ENCODE measurements at places on chromosomes 4 and X.

DNA sequence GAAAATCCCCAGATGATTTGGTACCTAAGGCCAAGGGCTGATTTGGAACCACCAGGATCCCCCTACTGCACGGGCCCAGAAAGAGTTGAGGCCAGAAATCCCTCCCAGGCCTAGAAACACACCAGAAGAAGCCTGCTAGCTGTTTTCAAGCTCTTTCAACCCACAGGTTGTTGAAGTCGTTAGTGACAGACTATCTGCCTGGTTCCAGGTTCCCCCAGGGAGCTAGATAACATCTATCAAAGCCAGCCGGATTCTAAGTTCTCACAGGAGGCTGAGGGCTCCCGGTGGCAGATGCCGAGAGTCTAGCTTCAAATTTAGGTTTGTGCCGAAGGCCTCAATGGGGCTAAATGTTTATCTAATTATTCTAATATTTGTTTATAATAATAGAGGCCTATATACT is 132.0 kb upstream of the ATP6AP2 start:
- DNase-seq, result no peak

GRCh38 chr4:75135068-75135825 is 202.3 kb downstream of the PARM1 start:
- DNase-seq, result no peak

GRCh38 chr4:165583341-165583740 is 204.5 kb downstream of the CPE start:
- no peak for DNase-seq

- no peak for DNase-seq
These were observed 499.9 kb upstream of the AADAT start for GRCh38 chr4:170589597-170590191.

- DNase-seq, result no peak
These were observed 62.2 kb upstream of the PRPS1 start for GRCh38 chrX:107565931-107566603.

GRCh38 chr4:147244786-147245185 is 236.1 kb upstream of the EDNRA start:
- no peak for DNase-seq

DNA sequence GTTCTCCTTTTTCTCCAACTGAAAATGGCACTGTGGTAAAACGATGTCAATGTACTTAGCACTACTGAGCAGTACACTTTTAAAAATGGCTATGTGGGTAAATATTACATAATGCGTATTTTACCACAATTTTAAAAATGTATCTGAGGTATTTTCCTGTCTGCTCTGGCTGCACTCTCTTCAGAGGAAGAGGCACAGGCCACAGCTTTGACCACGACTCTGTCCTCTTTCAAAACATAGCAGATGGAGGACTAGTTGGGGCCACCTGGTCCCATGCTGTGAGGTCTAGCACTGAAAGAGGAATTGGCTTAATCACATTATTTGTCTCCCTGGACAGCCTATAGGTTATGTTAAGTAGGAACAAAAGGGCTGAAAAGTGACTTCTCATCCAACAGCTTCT is 5.2 kb downstream of the KCNE5 start:
- no peak for DNase-seq

GRCh38 chr4:25863347-25863784 is 578 bp upstream of the SEL1L3 start:
- DNase-seq, result peak; percentile 7

GRCh38 chr4:84579403-84579776 is 3.5 kb upstream of the CDS1 start:
- no peak for DNase-seq

GRCh38 chr4:38136604-38137003 is 176.4 kb downstream of the PTTG2 start:
- no peak for DNase-seq

- DNase-seq, result no peak
These were observed 5.9 kb upstream of the PITX2 start for GRCh38 chr4:110628663-110629213.

GRCh38 chr4:186134257-186134656 is 29.8 kb downstream of the FAM149A start:
- DNase-seq, result no peak

- no peak for DNase-seq
These were observed 347.4 kb downstream of the BMPR1B start for GRCh38 chr4:95105112-95105511.

DNA sequence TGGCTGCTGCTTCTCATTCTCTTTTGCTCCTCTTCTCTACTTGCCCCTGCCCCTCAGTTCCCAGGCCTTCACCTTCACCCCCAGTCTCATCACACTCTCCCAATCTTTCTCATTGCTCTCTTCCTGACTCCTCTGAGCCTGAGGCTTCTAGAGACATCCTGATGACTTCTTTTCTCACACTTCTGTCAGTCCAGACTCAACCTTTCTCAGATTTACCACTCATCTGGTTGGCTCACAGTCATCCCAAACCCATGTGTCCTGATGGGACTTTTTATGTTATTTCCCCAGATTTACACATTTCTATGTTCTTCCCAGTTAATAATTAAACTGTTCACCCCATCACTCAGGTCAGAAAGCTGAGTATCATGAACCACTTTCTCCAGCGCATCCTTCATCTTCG is 68.0 kb downstream of the TMA16 start:
- no peak for DNase-seq

- DNase-seq, result no peak
These were observed 18.6 kb downstream of the ACSL4 start for GRCh38 chrX:109714340-109714958.

GRCh38 chr4:100631281-100631968 is 113.6 kb upstream of the EMCN start:
- no peak for DNase-seq

DNA sequence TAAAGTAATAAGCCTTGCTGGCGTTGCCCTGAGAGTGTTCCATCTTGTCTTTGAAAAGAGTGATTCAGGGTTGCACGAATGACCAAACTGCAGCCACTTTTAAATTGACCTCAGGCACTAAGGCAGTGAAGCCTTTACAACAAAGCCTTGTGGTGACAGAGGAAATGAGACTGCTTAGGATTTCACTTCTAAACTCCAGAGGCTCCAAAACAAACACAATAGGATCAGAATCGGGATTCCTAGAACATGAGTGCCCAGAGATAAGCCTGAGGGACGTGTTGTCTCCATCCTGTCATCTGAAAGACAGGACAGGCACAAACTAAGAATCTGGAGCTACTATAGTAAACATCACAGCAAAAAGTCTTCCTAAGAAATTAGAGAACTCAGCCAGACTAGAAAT is 405.2 kb downstream of the PPARGC1A start:
- DNase-seq, result no peak

GRCh38 chr4:102732678-102733077 is 28.1 kb downstream of the MANBA start:
- no peak for DNase-seq

DNA sequence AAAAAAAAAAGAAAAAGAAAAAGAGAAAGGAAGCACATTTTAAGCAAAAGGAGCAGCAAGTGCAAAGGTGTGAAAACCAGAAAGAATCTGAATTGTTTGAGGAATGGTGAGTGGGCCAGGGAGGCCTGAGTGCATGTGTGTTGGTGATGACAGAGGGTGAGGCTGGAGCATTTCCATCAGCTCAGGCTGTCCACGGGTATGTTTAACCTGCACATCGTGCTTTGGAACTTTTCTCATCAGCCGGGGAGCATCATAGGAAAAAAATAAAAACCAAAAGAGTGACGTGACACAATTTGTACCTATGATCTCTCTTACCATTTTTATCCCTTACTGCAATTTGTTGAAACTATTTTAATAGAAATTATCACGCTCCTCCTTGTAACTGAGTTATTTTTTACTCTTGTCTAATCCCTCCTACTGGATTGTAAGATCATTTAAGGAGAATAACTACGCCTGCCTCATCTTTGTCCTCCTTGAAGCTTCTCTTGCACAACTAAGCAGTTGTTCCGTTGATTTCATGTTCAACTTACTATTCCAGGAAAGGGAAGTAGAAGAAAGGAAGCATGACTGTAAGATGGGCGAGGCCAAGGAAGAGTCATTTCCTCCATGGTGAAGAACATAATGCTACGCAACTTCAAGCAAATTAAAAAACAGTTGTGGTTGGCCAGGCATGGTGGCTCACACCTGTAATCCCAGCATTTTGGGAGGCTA is 7.0 kb downstream of the PALLD start:
- no peak for DNase-seq

DNA sequence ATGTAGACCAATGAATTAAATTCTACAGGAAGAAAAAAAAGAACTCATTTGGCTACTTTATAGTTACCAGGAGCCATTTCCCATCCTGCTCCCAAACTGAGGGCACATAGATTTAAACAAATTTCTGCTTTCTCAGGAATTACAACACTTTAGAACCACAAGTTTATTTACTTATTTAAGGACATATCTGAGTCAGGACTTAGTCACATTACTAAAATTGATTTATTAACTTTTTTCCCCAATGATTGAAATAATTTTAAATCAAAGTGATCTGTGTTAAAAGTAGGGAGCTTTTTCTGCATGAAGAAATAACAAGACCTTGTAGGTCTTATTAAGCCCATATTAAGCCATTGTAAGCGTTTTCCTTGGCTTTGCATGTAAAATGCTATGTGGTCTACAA is 291.0 kb upstream of the HAND2 start:
- no peak for DNase-seq

GRCh38 chrX:129652565-129653169 is 2.1 kb downstream of the APLN start:
- no peak for DNase-seq

Data from stimulated activated CD4-positive, alpha-beta T cell treated with anti-CD3 and anti-CD28 coated beads, Interleukin-12 subunit alpha, Interleukin-12 subunit beta, amount 100 ng/mL, for 4 hours (primary cell).